ENCODE measurements at places on chromosomes 16 and 17.
A peak's percentile ranks its signal among the peaks of the same experiment; 100 is the strongest.

DNA sequence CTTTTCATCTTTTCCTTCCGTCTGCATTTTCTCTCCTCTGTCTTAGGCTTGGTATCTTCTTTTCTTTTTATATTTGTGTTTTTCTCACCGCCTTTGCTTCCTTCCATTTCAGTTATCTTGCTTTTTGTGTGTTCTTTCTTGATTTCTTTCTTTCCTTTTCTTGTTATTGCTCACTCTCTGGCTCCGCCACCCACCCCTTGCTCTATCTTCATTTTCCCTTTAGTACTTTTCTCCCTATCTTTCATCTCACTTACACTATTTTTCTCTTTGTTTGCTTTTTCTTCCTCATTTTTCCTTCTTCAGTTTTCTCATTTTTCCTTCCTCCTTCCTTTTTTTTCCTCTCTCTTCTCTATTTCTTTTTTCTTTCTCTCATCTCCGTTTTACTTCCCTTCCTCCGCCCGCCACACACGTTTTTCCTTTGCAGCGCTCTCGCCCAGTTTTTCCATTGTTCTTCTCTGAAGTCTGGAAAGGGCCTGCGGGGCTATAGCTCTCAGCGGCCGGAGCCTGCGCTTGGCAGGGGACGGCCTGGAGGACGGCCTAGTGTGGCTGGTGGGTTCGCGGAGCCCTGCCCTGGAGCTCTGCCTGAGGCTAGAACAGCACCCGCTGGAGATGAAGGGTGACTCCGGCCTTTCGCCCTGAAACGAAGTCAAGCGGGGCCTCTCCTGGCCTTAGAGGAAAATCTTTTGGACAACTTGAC lies 5.2 kb upstream of the HOXB13 start:
- no peak overlapping the region for H3K27ac ChIP-seq
- H3K4me1 ChIP-seq: peaks cover 41% of the 10 kb centered on the region
- no peaks in the 10 kb centered on the region for H3K36me3 ChIP-seq
- H3K4me3 ChIP-seq: peak overlapping the region; percentile 19
- DNase-seq: no peak

- no peak for DNase-seq
- peaks cover 4% of the 10 kb centered on the region for H3K27me3 ChIP-seq
- H3K36me3 ChIP-seq: no peaks in the 10 kb centered on the region
These were observed 121.5 kb downstream of the PCTP start for GRCh38 chr17:55872374-55872773.

DNA sequence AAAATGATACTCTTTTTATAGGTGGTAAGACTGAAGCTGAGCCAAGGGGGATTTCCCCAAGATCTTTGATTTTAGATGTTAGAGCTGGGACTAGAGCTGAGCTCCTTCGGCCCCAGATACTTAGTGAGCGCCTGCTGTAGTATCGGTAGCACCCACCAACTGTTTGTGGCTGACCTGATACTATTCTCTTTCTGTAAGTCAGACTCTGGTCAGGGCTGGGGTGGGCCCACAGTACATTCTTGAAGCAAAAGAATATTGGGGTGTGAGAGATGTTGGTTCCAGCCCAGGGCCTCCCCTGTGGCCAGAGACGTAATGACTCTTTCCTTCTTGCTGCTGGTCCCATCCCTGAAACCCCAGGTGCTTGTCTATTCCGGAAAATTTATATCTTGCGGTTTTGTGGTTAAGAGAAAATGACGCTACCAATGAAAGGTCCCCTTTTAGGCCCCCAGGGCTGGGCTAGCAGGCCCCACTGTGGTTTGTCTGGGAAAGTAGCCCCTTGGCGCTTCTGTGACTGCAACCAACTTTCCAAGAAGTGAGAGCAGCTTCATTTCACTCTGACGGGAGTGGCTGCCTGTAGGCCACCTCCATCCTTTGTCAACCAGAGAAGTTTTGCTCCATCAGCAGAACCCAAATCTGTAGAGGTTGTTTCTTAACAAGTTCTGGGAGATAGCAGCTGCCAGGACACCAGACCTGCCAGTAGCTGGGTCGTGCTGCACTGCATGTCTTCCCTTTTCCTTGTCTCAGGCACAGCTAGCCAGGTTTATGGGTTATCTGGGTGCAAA lies 86.4 kb upstream of the LGALS9 start:
- H3K27ac ChIP-seq: no peak overlapping the region
- H3K27me3 ChIP-seq: peaks cover 8% of the 10 kb centered on the region
- no peak overlapping the region for H3K4me3 ChIP-seq
- peaks cover 52% of the 10 kb centered on the region for H3K4me1 ChIP-seq
- DNase-seq: no peak
- H3K36me3 ChIP-seq: no peaks in the 10 kb centered on the region

DNA sequence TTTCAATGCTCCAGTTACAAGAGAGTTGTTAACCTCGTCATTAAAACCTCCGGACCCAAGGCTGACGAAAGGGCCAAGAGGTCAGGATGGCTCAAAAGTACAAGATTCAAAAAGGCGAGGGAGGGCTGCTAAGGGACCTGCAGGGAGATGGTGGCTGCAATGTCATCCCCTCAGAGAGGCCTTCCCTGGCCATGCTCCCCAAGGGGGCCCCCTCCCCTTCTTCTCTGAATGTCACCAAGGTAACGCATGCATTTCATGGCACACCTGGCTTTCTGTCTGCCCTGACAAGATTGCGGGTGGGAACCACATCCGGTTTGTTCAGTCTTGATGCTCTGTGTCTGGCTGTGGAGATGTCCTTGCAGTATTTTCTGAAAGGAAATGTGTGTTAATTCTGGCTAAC lies 89.9 kb downstream of the C16orf78 start:
- DNase-seq: no peak
- peaks cover 44% of the 10 kb centered on the region for H3K27me3 ChIP-seq
- peaks cover 51% of the 10 kb centered on the region for H3K4me1 ChIP-seq
- H3K27ac ChIP-seq: no peak overlapping the region

DNA sequence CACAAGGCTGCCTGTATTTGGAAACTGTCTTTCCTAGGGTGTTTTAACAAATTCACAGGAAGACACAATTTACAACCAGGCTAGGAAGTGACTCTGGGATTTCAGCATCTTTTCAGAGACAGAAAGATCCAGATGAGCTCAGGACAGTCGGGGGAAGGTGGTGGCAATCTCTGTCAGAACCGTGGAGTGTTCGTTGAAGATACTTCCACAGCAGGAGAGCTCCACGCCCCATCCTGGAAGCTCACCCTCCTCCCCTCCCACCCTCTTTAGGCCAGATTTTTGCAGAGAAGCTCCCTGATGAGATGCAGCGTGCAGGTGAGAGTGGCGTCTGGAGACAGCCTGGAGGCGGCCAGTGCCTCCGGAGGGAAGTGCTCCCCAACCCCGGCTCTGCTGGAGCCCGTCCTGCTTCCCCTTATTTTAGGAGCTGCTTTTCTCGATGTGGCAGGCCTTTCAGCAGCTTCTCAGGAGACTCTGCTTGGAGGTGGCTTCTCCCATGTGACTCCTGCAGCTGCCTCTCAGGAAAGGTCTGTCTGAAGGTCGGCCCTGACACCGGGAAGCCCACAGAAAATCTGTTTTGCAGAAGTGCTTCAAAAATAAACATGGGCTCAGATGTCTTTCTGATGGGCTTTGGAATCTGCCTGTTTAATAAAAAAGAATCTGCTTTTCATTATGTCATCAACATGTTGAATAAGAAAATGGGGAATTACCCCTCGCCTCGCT lies 186.4 kb upstream of the CHMP6 start:
- H3K27me3 ChIP-seq: no peaks in the 10 kb centered on the region
- no peak overlapping the region for H3K27ac ChIP-seq
- no peak overlapping the region for H3K4me3 ChIP-seq
- DNase-seq: no peak

GRCh38 chr16:88347656-88348376 lies 34.9 kb upstream of the ZNF469 start:
- no peaks in the 10 kb centered on the region for H3K36me3 ChIP-seq
- no peak overlapping the region for H3K27ac ChIP-seq
- H3K4me3 ChIP-seq: no peak overlapping the region
- no peak for DNase-seq
- H3K27me3 ChIP-seq: peaks cover 6% of the 10 kb centered on the region

DNA sequence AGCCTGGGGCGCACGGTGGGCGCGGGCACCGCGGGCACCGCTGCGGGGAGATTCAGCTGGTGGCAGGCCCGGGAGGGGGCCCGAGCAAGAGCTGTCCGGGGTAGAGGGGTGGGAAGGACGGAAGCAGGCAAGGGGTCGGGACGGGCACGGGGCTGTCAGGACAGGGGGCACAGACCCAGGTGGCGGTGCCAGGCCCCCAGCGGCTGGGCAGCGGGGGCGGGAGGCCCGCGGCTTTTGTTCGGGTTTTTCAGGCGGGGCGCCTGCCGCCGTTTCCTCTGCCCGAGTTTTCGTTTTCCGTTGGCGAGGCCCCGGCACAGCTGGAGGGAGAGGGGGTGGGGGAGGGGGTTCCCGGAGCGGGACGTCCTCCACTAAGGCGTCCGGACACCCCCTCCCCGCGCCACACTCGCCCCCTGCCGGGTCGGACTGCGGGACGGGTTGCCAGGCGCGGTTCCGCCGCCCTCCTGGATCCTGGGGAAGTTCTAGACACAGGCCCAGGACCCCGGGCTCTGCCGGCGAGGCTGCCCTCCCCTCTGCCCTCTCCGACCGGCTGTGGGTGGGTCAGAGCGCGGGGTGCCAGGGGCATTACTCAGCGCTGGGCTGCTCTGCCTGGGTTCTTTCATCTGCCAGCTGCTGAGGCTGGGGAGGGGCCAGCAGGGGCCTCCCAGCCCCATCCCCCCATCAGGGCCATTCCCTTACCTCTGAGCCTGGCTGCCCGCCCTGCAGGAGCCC lies 543 bp downstream of the ARHGAP23 start:
- H3K4me1 ChIP-seq: peaks cover 54% of the 10 kb centered on the region
- no peaks in the 10 kb centered on the region for H3K36me3 ChIP-seq
- peak overlapping the region; percentile 72 for H3K4me3 ChIP-seq
- H3K27ac ChIP-seq: no peak overlapping the region
- H3K27me3 ChIP-seq: peaks cover 25% of the 10 kb centered on the region
- peak; percentile 50 for DNase-seq

DNA sequence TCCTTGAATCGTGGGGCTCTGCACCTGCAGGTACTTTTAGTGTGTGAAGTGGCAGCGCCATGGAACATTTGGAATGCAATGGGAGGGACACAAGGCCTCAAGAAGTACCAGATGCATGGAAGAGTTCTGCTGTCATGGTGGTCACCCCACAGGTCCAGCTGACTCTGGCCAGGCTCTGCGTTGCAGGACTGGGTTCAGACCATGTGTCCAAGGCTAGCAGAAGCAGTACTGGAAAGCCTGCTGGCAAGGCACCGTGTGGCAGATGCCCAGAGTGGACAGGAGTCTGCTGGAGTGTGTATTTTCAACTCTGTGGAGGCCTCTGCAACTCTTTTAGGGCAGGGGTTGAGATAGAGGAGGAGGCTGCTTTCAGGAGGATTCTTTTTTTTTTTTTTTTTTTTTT lies 2.1 kb downstream of the PIPOX start:
- H3K27ac ChIP-seq: no peak overlapping the region
- no peak for DNase-seq
- no peak overlapping the region for H3K4me3 ChIP-seq
- peaks cover 49% of the 10 kb centered on the region for H3K4me1 ChIP-seq
- peaks cover 36% of the 10 kb centered on the region for H3K27me3 ChIP-seq
